ENCODE measurements at places on chromosomes 13 and 19.

- peak; percentile 67 for DNase-seq
These were observed 7.1 kb upstream of the PDE4C start for GRCh38 chr19:18233224-18233825.

GRCh38 chr13:47632311-47632710, 368.8 kb downstream of the SUCLA2 start:
- DNase-seq, result no peak

- no peak for DNase-seq
These were observed 15.3 kb downstream of the GATAD2A start for GRCh38 chr19:19420570-19421298.

- DNase-seq, result no peak
These were observed 106.8 kb downstream of the TNFSF13B start for GRCh38 chr13:108376308-108376707.
